Left renal cortex interstitium (tissue), 4 donors: ENCODE measurements at places on chromosomes 2 and 18.

DNA sequence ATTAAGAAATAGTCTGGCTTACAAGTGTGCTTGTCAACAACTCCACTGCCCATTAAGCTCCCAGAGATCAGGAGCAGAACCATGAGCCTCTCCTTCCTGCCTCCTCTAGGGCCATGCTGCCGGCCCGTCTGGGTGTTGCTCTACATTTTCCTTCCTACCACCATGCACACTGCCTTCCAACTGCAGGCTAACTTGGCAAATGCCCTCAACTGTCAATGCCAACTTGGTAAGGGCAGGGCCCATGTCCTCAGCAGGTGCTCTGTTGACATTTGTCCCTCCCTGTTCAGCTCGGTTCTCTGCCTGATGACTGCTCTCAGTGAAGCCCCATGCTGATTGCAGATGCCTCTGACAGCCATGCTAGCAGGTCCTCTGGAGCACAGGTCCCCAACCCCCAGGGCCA is 345.2 kb downstream of the ALK start:
- no peak for DNase-seq

DNA sequence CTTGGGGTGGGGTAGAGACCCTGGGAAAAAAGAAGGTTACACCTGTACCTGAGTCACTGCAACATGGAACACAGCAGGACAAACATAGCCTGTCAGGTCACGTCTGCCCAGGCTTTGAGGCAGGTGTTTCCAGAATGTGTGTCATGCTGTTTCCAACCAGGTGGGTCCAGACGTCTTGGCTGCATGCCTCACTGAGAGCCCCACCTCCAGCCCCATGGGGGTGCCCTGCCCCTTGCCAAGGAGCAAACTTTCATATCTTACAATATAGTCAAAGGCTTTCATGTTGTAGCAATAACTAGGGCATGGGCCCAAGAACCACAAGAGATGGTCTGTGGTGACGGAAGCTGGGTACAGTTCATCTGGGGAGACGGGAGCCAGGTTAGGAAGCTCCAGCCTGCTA is 499.7 kb downstream of the BCL11A start:
- no peak for DNase-seq

GRCh38 chr18:12307701-12308385 is at the start of gene TUBB6:
Gene TUBB6, plus strand, starts transcription at chr18:12308241. Its CDS starts 52 bp downstream, at chr18:12308293.
- DNase-seq: no peak

DNA sequence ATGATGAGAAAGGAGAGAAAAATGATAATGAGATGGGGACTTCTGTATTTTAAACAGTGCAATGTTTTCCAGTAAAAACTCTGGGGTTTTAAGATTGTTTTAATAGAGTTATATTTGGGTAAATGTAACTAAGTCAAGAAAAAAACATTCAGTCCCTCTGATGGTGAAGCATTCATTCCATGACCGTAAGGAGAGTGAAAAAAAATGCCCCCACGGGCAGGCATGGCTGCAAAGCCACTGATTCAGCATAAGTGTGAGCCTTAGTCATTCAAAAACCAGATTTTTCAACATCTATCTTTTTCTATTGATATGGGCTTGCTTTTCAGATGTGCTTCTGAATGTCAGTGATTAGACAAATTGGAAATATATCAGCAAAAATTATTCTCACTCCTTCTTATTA is 957.8 kb downstream of the SLC4A3 start:
- DNase-seq: no peak

DNA sequence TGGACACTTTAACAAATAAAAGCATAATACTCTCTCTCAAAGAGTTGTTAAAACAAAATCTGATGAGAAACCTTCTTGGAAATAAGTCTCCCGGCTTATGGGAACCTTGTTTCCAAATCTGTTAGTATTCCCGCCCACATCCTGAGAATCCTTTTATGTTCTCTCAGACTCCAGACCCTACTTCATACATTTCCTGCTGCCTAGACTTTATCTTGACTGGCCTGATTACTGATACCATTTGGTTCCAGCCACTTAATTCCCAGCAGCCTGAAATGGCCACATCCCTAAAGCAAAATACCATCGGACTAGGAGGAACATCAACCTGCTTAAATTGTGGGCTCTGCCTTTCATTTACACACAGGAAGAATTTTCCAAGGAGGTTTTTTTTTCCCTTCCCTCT is 79.1 kb upstream of the CYP1B1 start:
- no peak for DNase-seq

DNA sequence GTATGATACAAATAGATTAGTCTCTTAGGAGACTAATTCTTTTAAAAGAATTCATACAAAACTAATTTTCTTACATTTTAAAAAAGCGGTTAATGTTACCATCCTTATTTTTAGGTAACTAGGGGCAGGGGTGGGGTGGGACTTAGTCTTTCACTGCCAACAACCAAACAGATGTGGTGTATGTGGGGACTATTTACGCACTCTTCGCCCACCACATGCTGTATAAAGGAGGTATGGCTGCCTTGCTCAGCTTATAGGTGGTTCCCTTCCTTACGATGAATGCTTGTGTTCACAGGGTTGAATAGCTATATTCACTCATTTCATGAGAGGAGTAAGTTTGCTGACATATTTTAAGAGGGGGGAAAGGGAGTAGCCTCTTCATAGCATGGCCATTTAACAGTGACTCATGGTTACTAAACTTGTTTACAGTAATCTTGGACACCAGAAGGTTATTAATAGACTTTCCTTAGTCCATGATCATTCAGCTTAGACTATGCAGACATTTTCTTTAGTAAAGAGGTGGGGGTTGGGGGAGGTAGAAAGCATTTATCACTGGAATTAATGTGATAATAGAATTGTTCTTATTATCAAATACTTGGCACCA is 61.8 kb downstream of the CAB39 start:
- no peak for DNase-seq

- DNase-seq: no peak
These were observed 209.8 kb downstream of the NEDD4L start for GRCh38 chr18:58253871-58254270.

- DNase-seq: no peak
These were observed 1277.7 kb upstream of the CELF4 start for GRCh38 chr18:38843291-38843690.

- DNase-seq: no peak
These were observed 104.2 kb upstream of the TTC27 start for GRCh38 chr2:32523686-32524085.

DNA sequence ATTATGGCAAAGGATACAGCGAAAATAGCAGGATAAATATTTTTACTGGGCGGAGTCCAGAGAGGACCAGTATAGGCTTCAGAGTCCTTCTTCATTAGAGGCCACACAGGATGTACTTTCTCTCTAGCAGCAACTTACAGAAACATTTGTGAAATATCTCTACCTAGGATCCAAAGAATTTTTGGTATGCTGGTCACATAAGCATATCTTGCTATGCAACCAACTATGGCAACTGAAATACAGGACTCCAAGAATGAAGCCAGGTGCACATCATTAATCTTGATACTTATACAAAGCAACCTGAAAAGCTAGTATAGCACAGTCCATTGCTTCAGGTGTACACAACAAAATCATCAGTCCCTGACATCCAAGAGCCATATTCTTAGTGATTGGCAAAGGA is 59.1 kb upstream of the NABP1 start:
- no peak for DNase-seq

DNA sequence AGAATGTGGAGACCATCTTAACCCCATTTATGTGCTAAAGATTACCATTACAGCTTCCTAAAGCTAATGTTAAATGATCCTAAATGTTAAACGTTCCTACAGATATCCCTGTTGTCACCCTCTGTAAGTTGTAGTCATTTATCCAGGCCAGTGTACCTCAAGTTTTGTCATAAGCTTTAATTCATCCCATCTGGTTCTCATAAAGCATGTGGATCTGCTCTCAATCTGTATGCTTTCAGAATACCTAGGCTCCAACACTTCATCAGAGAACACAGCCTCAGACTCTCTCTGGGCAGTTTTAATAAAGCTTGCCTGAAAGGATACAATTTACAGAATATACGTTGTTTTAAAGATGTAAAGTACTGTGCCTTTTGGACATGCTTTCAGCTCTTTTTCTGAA is 4.2 kb upstream of the CCDC178 start:
- DNase-seq: no peak

DNA sequence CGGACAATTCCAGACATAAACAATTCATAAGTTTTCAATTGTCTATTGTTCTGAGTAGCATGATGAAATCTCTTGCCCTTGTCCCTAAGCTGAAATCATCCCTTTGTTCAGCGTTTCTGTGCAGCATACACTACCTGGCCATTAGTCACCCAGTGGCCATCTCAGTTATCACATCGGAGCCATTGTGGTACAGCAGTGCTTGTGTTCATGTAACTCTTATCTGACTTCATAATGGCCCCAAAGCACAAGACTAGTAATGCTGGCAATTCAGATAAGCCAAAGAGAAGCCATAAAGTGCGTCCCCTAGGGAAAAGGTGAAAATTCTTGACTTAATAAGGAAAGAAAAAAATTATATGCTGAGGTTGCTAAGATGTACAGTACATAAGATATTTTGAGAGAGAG is 127.2 kb downstream of the FHOD3 start:
- no peak for DNase-seq

DNA sequence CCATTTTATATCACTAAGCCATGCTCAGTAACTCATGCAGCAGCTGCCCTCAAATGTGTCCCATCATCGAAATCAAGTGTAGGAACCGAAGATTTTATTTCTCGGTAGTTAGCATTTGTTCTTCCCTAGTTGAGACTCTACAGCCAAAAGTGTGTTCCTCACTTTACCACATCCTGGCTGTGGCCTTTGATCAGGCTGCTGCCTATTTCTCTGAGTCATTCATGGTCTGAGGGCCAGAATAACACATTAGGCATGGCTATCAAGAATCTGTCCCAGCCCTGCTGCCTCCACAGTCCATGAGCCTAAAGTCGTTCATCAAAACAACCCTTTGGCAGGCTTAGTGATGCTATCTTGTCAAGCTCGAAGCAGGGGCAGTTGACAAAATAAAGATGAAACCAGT is 300.1 kb downstream of the TDRD15 start:
- DNase-seq: no peak

DNA sequence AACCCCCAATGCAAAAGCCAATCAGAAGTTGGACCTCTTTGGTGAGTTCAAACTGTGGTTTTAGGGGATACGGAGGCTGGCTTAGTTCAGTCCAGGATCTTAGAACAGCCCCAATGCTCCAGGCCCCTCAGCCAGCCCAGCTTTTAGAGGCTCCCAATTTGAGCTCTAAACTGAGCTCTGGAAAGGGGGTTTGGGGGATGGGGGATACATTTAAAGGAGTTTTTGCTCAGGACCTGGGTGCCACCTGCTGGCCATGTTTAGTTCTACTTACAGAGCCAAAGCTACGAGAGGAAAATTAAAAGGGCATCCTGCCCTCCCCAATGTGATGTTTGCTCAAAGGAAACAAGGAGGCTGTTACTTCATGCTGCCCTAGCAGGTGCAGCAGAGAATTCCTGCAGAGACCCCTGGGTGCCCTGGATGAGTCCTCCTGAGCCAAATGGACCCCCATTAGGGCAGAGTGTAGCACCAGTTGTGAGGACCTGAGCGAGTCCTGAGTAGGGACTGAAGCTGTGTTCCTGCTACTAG is 15.9 kb upstream of the TMEM214 start:
- DNase-seq: peak; percentile 37

DNA sequence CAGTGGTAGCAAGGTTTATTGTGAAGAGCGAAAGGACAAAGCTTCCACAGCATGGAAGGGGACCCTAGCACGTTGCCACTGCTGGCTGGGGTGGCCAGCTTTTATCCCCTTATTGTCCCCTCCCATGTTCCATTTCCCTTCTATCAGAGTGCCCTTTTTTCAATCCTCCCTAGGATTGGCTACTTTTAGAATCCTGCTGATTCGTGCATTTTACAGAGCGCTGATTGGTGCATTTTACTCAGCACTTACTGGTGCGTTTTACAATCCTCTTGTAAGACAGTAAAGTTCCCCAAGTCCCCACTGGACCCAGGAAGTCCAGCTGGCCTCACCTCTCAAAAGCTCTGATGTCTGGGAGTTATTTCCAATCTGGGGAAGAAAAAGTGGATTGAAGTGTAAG is 90.1 kb downstream of the CD8B2 start:
- no peak for DNase-seq

DNA sequence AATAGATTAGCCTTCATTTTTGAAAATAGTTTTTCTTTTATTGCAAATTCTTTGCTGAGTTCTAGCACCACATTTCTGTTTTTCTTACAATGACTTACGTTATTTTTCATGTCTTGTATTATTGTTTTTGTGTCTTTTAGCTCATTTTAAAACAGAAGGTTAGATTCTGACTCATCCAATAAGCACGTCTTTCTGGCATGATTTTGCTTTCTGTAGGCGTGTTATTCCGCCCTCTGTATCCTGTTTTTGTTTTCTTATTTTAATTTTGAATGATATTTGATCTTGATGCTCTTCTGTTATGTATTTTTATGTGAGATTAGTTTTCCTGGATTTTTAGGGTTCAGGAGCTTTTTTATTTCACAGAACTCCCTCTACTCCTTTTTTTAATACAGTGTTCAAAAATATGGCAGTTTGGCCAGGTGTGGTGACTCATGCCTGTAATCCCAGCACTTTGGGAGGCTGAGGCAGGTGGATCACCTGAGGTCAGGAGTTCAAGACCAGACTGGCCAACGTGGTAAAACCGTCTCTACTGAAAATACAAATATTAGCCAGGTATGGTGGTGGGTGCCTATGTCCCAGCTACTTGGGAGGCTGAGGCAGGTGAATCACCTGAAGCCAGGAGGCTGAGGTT is 145.0 kb downstream of the CLIP4 start:
- no peak for DNase-seq

DNA sequence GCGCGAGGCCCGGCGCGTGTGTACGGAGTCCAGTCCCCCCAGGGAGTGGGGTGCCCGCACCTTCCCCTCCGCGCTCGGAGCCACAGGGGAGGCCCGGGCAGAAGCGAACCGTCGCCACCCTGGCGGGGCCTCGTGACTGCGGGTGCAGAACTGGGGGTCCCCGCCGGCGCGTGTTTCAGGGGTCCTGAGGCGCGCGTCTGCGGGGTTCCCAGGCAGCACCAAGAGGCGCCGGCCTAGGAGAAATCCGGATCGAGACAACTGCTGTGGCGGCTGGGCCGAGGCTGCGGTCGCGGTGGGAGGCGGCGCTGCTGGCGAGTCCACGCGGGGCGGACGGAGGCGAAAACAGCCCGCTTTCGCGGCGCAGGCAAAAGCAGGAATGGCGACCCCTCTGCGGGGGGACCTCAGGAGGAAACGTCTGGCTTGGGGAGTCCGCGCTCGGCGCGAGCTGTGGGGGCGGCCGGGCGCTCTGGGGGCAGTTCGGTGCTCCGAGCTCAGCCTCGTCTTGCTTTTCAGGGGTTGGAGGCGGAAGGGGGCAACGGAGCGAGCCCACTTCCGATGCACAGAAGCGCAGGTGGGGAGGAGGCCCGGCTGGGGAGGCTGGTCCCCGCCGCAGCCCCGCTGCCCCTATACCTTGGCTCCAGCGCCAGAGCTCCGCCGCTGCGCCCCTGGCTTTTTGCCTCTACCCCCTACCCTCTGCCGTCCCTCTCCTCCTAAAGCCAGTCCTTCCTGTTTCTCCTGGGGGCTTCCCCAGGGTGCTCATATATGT is 81.5 kb upstream of the LDLRAD4 start:
- no peak for DNase-seq

- DNase-seq: no peak
These were observed 14.8 kb upstream of the SLC40A1 start for GRCh38 chr2:189595417-189595816.

- DNase-seq: no peak
These were observed 61.3 kb downstream of the IRS1 start for GRCh38 chr2:226738191-226738820.

- DNase-seq: no peak
These were observed 207.3 kb downstream of the TRIB2 start for GRCh38 chr2:12923907-12924610.

- no peak for DNase-seq
These were observed 303.7 kb upstream of the EPAS1 start for GRCh38 chr2:45993476-45993991.
